NCI-H510A treated with DMSO at 0.1 percent for 48 hours (cell line): ENCODE measurements at places on chromosomes 11 and 22.

- no peak for DNase-seq
These were observed 25.0 kb downstream of the CYB5R2 start for GRCh38 chr11:7648264-7648663.

DNA sequence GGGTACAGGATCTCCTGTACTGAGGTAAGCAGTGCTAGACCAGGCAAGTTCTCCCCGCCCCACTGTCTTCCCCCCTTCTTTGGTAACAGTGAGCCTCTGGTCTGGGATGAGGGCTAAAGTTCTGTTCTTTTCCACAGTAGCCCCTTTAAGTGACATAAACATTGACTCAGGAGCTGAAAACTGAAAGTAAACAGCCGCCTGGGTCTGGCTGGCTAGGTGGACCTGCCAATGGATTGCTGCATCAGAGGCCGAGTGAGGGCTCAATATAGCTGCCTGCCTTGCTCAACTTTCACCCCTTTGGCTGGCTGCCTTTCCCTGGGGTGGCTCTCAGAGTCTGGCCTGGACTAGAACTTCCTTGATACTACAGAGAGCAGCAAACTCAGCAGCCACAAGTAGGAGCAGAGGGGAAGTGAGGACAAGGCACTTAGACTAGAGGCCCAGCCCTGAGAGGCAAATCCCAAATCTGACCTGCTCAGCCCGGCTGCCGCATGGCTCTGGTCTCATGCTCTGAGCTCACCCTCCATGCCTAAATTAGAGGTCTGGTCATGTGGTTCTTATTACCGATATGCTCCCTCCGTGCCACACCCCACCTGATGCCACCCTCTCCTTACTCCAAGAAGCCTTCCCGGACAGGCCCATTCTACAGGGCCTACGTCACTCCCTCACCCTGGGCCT is 9.6 kb upstream of the UCP3 start:
- DNase-seq, result no peak

DNA sequence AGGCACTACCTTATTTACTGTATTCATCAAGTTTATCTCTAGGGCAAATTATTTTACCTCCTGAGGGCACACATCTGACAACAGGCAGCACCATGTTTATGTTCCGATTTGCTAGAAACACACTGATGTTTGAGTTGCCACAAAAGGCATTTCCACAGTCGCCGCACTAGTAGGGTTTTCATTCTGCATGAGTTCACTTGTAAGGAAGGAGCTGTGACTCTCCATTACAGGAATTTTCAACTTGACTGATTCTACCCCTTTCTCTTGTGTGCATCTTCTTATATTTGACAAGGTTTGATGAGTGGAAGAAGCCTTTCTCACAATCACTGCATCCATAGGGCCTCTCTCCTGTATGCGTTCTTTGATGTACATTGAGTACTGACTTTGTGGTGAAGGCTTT is 455.9 kb upstream of the CNTN5 start:
- no peak for DNase-seq

GRCh38 chr11:406796-407650 is 7.8 kb downstream of the SIGIRR start:
- no peak for DNase-seq

DNA sequence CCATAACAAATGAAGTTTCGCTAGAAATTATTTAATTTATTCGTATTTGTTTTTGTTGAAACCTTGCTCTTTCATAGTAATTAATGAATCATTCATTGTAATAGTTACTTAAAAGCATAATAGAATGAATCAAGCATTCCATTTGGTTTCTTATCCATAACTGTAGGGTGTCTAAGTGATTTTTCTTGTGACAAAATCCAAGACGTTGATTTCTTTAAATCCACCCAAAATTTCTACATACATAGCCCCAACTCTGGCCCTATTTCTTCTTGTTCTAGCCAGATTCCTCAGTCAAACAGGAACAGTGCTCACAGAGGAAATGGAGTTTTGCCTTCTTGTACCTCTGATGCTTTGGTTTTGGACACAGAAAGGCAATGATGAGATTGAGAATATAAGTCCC is 25.5 kb downstream of the UBASH3B start:
- DNase-seq, result no peak

GRCh38 chr11:34789196-34789834 is 126.9 kb downstream of the APIP start:
- DNase-seq, result no peak

DNA sequence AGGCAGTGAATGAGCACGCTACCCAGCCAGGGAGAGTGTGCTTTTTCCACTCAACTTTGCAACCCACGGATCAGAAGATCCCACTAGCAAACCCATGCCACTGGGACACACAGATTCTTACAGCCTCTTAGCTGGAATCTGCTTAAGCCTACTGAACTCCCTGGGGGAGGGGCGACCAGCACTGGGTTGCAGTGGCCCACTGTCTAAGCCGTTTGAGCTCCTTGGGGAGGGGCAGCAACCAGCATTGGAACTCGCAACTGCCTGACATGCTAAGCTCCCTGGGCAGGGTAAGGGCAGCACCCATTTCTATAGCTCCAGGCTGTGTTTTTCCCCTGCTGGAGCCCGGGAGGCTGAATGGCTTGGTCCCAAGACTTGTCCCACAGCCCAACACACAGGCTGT is 99.6 kb downstream of the FAM168A start:
- DNase-seq, result no peak

DNA sequence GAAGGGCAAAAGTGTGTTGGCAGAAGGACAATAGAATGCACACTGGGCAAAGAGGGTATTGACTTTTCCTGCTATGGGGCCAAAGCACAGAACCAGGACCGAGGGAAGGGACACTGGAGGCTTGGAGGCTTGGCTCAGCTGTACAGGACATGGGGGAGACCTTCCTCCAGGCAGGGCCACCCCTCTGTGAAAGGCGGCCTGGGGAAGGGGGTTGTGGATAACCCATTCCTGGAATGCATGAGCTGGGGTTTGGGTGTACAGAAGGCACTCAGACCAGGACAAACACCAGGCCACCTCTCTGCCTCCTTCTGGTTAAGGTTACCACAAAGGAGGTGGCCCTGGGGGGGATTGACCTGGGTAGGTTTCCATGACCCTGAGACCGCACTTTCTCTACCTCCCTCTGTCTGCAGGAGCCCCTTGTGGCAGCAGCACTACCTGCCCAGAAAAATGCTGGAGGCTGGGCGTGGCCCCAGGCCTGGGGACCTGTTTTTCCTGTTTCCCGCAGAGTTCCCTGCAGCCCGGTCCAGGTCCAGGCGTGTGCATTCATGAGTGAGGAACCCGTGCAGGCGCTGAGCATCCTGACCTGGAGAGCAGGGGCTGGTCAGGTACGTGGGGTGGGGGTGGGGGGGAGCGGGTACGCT is 9.6 kb downstream of the P2RY2 start:
- DNase-seq, result peak; percentile 98

DNA sequence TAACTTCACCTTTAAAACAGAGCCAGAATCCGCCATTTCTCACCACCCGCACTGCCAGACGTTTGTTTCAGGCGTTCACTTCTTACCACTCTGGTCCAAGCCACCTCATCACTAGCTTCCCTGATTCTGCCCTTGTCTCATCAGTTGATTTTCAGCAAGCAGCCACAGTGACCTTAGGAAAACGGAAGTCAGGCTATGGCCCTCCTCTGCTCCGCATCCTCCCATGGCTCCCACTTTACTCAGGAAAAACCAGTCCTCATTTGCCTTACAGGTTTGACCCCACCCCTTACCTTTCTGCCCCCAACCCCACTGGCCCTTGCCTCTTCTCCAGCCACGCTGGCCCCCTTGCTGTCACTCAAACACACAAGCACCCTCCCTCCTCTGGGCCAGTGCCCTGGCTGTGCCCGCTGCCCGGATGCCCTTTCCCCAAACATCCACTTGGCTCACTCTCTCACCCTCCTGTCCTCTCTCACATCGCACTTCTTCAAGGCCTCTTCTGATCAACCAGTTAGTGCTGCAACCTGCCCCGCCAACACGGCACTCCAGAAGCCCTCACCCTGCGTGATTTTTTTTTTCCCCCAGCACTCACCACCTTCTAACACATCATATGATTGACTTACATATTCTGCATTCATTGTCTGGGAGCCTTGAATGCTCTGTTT is 18.9 kb downstream of the TPST2 start:
- no peak for DNase-seq

DNA sequence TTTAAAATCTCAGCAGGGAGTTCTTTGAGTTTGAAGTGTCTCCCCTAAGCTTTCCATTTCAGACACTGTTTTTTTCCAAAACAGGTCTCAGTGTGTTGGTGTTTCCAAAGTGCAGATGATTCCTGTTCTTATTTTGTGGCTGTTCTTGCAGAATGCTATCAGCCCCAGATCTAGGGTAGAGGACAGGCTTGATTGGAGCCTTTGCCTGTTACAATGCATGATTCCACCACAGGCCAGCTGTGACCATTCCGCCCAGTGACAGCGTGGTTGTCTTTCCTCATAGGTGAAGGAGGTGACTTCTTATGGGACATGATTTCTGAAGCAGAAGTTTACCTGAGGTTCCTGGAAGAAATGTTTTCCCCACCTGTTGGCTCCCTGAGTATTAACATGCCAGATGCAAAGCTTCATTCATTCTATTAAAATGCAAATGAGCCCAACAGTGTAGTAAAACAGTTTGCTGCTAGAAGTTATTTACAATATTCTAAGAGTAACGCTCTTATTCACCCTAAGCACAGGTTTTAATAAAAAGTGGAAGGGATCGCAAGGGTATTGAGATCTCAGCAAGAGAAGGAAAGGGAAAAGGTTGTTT is 36.9 kb upstream of the BIRC3 start:
- no peak for DNase-seq

- DNase-seq, result no peak
These were observed 59.0 kb downstream of the MYH9 start for GRCh38 chr22:36328635-36329253.

DNA sequence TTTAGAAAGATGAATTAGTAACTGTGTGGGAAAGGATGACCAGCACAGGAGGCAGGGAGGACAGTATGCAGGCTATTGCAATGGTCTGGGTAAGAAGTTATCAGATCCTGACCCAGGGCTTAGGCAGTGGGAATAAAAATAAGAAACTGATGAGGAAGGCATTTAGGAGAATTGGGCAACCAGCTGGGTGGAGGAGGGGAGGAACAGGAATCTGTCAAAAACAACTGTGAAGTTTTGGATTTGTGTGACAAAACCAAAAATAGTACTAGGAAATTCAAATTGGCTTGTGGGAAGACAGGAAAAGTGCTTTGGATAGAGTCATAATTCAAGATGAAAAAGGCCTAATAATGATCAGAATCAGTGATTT is 27.9 kb downstream of the MMP13 start:
- no peak for DNase-seq

GRCh38 chr11:37506531-37506930 is 908.5 kb upstream of the RAG2 start:
- no peak for DNase-seq

DNA sequence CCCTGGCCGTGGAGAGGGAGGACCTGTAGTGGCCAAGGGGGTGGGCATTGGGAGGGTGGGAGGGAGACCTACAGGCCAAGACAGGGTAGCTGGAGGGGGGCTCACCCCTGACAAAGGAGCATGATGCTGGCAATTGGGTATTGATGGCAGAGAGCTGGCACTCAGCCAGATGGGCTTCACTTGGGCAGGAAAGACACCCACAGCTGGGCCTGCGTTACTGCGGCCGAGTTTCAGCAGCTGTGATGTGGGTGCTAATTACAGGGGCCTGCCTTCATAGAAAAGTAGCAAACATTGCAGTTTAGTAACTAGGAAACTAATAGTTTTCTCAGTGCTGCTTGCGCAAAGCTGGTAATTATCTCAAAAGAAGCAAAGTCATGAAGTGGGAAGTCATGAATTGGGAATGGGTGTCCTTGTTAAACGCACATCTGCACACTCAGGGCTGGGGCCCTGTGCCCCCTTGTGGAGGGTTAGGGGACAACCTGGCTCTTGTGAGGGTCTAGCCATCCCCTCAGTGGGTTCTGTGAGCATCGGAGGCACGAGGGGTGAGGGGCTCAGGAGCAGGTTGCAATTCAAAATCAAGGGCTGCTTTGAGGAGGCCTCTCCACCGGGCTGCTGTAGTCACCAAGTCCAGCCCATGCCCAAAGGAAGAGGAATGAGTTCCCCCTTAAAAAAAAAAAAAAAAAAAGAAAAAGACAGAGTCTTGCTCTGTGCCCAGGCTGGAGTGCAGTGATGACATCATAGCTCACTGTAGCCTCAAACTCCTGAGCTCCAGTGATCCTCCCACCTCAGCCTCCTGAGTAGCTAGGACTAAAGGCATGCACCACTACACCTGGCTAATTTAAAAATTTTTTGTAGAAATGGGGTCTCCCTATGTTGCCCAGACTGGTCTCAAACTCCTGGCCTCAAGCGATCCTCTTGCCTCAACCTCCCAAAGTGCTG is 24.4 kb upstream of the TXNRD2 start:
- DNase-seq, result no peak

GRCh38 chr11:34928268-34928959 is 12.0 kb downstream of the PDHX start:
- no peak for DNase-seq

DNA sequence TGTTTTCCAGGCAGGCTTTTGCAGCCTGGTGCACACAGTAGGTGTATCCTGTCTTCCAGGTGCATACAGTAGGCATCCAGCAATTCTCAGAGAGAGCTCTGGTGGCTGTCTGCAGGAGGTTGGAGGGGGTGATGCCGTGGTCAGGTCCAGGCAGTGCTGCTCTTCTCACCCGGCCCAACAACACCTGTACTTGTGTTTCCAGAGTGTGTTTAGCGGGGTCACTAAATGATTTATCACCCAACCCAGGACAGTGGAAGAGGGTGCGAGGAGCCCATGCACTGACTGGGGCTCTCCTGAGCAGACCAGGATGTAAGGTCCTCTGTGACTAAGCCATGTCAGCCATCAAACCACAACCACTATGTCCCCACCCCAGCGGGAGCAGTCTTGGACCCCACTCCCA is 18.6 kb upstream of the FGF3 start:
- no peak for DNase-seq
